Mammary epithelial cell (primary cell): ENCODE measurements at places on chromosomes 11 and 22.

DNA sequence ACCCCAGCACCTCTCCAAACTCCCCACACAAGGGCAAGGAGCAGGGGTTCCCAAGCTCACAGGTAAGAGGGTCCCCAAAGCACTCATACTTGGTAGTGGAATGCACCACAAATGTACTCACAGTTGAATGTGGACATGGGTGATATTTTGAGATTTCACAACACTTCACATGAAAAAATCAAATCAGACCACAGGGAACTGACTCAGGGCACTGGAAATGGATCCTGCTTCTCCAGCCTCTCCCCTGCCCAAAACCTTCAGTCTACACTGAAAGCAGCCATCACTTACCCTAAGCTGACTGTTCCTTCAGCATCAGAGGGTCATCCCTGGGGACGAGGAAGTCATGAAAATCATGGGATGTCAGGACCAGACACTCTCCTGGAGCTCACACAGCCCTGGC is 40.2 kb downstream of the SCGB1A1 start:
- no peak for DNase-seq

GRCh38 chr11:113831314-113831713 is 44.1 kb downstream of the USP28 start:
- no peak for DNase-seq

GRCh38 chr11:43693069-43693468 is 12.5 kb downstream of the HSD17B12 start:
- no peak for DNase-seq

- DNase-seq, result no peak
Observed at GRCh38 chr11:5102246-5102645, 32.9 kb downstream of the OR52E1 start.

DNA sequence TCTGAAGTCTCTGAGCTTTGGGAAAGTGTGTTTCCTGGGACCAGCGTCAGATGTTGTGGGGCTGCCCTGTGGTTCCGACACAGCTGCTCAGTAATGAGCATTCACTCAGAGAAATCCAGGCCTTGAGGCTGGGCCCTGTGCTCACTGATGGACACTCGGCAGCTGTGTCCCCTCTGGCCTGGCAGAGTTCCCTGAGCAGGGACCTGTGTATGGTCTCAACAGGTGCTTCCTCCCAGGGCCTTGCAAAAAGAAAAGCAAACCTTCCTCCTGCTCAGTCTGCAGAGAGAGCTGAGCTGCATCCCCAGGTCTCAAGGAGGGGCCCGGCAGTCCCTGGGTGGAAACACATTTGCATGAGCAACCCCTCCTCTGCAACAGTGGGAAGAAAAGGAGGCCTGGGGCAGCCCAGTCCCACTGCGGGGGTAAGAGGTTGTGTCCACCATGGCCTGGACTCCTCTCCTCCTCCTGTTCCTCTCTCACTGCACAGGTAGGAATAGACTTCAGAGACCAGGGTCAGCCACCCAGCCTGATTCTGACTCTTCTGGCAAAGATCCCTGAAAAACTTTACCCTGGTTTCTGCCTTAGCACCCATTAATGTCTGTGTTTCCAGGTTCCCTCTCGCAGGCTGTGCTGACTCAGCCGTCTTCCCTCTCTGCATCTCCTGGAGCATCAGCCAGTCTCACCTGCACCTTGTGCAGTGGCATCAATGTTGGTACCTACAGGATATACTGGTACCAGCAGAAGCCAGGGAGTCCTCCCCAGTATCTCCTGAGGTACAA is 131.2 kb downstream of the VPREB1 start:
- no peak for DNase-seq

- DNase-seq, result peak; percentile 48
Observed at GRCh38 chr11:33987975-33988580, 63.5 kb upstream of the CAPRIN1 start.

DNA sequence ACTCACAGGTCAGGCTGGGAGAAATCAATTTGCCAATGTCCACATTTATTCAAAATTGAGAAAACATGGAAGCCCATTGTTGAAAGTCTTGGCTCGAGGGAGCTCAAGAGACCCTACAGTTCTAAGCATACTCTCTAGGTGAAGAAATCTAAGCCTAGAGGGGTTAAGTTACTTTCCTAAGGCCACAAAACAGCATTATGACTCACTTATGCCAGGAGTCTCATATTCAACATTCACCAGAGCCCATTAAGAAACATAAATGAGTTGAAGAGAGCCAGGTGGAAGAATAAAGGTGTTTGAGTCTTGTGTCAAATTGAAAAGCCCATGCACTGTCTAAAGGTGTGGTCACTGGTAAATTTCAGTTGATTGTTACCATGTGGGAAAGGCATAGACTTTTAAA is 108.1 kb downstream of the INSC start:
- DNase-seq, result no peak

DNA sequence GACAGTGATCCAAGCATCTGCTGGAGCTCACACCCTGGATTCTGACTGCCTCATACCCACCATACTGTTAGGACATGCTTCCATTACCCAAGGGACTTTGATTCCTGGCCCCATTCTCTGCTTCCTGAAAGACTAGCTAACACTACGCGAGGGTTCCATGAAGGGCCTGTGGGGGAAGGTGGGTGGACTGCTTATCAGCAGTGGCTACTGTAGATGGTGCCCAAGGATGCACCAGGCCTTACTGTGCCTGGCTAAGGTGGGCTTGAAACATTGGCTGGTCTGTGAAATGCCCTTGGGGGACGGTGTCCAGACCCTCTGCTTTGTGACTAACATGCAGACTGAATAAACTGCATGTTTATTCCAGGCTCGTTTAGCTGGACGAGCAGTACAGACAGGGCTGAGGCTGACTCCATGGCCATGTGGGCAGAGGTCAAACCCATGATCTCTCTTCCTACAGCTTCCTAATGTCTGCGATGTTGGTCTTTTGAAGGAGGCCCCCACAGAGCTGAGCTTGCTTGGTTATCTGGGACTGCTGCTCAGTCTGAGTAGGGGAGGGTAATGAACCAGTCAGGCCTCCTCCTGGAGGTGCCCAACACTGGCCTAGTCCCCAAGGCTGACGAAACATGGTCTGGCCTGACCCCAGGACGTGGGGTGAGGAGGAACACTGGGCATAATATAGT is 48.3 kb upstream of the PHOX2A start:
- DNase-seq, result no peak

DNA sequence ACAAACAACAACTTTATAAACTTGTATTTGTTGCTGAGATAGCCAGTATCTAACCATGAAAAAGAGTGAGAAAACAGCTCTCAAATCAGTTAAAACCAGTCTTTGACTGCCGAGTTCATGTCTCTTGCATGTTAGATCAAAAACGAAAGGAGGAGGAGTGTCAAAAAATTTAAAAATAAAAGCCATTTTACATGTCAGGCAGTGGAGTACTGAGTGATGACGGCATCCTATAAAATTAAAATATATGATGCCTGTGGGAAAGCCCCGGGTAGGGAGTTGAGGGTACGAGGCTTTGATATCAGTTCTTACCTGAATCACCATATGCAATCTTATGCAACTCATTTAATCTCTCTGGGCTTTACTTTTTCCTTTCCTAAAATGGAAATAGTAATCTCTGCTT is 117.3 kb downstream of the ETS1 start:
- no peak for DNase-seq

DNA sequence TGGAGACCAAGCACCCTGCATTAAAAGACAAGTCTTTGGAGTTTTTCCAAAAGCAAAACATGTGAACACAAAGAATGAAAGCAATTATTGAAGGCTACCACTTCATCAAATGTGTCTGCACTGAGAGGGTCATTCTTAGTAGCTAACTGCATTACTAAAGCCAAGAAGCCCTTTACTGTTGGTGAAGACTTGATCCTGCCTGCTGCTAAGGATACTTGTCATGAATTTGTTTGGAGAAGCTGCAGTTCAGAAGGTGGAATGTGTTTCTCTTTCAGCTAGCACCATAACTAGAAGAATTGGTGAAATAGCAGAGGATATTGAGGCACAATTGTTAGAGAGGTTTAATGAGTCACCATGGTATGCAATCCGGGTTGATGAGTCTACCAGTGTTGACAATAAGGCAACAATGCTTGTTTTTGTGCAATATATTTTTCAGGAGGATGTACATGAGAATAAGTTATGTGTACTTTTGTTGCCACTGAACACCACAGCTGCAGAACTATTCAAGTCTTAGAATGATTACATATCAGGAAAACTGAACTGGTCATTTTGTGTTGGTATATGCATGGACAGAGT is 457.3 kb upstream of the ISX start:
- peak; percentile 84 for DNase-seq

DNA sequence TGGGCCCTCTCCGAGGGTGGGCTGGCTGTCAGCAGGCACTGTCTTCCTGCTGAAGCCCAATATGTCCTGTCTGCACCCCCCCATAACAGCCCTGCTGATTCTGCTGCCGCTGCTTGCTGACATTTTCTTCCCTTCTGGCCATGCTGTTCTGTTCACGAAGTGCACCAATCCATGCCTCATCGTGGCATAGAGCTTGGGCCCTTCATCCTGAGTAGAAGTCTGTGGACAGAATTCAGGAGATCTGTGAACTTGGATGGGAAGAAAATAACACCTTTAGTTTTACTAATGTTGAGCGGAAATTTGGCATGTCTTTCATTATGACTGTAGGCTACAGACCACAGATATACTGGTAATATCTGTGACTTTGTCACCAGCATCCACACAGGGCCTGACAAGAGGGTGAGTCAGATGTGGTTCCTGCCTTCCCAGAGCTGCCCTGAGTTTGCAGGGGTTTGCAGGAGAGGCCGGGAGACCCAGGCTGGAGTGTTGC is 14.1 kb upstream of the KIAA0930 start:
- no peak for DNase-seq

DNA sequence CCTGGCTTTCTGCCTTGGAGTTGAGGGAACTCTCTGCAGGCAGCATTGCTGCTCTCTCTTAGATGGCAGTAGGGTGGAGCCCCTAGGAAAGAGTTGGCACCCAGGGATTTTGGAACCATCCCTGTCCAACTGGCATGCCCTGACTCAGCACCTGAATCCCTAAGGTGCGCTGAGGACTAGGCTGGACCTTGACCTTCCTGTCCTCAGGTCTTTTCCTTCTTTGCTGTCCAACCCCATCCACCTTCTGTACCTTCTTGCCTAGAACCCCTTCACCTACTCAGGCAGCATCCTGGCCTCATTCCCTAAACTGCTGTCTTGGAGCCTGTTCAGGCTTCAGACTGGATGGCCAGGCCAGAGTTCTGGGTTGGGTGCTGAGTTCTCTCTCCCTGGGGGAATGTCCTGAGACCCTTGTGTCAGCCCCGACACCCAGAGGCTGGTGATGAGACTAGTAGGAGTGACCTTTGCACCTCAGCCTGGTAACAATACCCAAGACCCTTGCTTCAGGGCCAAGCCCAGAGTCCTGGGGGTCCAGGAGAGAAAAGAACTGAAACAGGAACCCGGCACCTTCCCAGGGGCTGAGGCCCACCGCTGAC is 2.5 kb upstream of the POLD4 start:
- no peak for DNase-seq

DNA sequence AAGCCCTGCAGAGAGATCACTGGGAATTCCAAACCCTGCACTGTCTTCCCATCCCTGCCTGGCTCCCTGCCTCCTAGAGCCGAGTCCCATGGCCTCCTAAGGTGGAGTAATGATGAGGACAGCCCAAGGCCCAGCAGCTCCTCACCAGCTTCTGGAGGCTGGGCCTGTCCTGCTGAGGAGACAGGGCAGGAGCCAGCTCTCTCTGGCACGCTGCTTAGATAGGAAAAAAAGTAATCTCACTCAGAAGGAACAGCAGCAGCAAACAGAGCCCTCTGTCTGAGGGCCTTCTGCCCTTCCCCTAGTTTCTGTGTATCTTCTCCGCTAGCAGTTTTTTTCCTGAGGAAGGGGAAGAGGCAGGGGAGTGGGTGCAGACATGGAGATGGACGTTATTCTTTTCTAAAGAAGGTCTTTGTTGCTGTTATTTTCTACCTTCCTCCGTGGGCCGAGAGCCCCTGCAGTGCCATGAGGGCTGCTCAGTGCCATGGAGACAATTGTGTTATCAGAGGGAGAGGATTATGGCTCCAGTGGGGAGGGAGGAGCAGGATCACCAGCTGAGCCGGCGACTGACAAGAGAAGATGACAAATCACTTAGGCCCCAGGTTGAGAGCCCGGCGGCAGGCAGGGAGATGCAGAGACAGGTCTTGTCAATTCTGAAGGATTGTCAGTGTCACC is 315.3 kb downstream of the BUD13 start:
- DNase-seq, result no peak

GRCh38 chr11:102114032-102114431 is 3.8 kb downstream of the YAP1 start:
- DNase-seq, result no peak

DNA sequence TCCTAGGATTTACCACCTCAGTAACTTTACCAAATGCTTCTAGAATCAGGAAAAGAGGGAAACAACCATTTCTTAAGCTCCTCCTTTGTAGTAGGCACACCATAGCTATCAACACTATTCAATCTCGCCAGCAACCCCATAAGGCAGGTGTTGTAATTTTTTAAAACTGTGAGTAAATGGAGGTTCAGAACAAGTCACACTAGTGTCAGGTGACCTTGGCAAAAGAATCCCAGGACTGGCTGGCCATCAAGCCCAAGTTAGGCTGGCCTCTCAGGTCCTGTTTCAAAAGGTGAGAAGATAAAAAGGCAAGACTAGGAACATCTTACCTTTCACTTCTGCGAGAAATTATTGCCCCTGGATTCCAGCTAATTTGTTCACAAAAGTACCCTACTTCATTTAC is 713 bp downstream of the TOP3B start:
- DNase-seq, result peak; percentile 6

- peak; percentile 23 for DNase-seq
Observed at GRCh38 chr22:21082248-21082647, 36.5 kb downstream of the LRRC74B start.

DNA sequence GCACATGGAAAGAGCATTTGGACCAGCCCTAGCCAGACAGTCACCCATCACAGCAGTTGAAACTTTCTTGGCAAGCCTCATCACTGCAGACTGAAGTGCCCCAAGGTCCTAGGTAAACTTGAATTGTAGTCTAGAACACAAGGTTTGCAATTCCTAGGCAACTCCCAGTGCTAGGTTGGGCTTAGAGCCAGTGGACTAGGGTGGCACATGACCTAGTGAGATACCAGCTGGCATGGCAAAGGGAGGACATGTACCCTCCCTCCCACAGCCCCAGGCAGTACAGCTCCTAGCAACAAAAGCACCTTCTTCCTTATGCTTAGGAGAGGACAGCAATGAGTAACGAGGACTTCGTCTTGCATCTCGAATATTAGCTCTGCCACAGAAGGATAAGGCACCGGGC is 889.5 kb downstream of the JRKL start:
- no peak for DNase-seq

GRCh38 chr22:40331706-40332105 is 14.6 kb upstream of the ADSL start:
- no peak for DNase-seq

DNA sequence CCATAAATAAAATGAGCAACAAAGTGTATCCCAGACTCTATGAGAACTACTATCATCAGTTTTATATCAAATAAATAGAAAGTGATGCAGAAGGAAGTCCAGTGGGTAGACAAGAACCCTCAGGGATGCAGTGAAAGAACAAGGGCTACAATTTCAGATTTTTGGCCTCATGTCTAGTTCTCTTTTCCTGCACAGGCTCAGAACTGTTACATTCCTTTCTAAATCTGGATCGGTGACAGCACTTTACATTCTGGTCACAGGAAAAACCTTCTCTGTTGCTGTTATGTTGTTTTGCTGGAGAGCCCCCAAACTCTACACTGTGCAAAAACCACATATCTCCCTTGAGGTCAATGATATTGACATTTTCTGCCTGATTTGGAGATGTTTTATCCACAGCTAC is 108.8 kb upstream of the ANO5 start:
- no peak for DNase-seq
